Stimulated activated CD4-positive, alpha-beta T cell treated with anti-CD3 and anti-CD28 coated beads, Interleukin-15, amount 100 ng/mL, for 1 hour (primary cell): ENCODE measurements at places on chromosomes 5 and 9.

DNA sequence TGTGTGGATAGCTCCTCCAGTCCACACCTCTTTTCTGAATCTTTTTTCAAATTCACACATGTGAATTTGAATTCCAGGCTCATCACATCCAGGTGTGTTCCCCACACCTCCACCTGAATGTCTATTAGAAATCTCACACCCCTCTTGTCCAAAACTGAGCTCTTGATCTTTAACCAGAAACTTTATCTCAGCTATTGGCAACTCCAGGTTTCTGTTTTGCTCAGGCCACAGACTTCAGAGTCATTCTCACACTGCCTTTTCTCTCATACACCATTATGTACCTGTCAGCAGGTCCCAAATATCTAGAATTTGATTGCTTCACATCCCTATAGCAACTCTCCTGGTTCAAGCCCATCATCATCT is 11.6 kb downstream of the NIPSNAP3B start:
- no peak for DNase-seq

GRCh38 chr5:849651-850301 is 1.0 kb downstream of the ZDHHC11 start:
- DNase-seq: no peak

DNA sequence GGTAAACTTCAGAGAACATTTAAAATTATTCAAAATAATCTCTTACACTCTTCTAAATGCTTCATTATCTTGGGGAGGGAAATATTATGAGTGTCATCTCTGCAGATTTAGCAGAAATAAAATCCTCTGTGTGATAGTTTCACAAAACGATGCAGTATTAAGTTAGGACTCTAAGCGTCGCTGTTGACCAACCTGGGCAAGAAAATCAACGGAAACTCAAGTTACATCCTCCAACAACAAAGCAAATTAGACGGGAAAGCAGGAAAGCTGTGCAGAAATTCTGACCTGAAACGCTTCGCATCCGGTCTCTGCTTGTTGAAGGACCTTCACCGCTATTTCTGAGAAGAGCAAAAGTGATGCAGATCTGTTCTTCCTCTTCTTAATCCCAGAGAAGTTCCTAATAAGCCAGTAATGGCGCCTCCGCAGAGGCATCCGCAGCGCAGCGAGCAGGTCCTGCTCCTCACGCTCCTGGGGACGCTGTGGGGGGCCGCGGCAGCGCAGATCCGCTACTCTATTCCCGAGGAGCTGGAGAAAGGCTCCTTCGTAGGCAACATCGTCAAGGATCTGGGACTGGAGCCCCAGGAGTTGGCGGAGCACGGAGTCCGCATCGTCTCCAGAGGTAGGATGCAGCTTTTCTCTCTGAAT is at the start of gene PCDHGA6:
Gene PCDHGA6, plus strand, starts transcription at position 219 of the 645 bp plus-strand sequence. Its CDS starts 193 bp downstream, at position 412.
- no peak for DNase-seq

DNA sequence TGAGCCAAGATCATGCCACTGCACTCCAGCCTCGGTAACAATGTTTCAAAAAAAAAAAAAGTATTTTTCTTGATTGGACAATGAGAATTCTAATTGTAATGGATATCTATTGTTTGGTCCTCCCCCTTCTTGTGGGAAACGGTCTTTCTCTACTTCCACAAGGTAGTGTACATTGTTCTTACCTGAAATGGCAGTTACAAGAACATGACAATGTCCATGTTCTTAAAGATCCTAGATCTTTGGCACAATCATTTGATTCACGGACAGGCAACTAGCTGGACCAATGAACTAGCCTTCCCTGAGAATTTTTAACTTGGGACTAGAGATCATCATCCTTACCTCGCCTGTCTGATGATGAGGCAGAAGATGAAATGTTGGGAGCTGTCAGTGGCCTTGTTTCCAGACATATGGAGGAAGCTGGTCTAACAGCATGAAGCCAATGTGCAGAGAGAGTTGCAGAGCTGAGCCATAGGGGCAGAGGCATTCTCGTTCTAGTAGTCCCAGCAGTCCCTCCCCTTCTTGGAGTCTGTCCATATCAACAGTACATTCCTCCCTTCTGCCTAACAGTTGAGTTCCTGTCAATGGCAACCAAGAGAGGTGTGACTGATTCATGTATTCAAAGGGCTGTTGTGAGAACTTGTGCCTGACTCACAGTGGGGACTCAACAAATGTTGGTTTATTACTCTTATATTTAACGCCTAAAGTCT is 2.1 kb upstream of the MARCHF6 start:
- no peak for DNase-seq
